Ecto neural progenitor cell (in vitro differentiated cells): ENCODE measurements at places on chromosomes 3 and 15.

DNA sequence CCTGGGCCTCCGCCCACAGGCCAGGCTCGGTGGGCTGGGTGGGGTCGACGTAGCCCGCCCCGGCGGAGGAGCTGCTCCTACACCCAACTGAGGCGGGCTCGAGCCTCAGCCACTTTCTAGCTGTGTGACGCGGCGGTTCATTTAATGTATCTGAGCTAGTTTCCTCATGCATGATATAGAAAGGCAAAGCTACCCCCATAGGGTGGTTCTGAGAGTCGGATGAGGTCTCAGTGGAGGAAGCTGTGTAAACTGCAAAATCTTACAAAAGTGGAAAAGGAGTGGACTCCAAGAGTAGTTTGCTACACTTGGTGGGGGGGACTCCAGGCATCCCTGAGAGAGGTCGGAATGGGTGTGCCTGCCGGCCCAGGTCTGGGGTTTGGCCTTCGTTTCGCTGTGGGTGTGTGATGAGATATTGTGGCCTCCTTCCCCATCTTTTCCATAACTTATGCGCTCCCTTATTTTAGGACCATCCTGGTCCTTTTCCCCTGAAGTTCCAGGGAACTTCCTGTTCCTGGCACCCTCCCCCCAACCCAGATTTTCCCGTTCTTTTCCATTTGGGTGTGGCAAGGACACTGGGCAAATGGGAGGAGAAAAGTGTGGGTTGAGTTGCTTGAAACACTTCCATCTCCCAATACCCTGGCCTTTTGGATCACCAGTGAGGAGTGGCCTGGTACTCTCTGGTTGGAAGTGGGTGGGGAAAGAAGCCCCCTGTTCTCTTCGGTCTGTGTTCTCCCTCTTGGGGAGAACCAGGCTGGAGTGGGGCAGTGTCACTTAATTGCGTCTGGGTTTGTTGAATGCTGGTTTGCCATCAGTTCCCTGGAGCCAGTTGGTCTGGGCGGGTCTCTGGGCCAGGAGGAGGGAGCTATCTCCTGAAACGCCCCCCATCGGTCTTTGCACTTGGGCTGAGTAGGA is 1.1 kb downstream of the PDIA5 start:
- no peak for DNase-seq

GRCh38 chr3:194928831-194929577 is 243.3 kb downstream of the FAM43A start:
- DNase-seq: peak; percentile 61

DNA sequence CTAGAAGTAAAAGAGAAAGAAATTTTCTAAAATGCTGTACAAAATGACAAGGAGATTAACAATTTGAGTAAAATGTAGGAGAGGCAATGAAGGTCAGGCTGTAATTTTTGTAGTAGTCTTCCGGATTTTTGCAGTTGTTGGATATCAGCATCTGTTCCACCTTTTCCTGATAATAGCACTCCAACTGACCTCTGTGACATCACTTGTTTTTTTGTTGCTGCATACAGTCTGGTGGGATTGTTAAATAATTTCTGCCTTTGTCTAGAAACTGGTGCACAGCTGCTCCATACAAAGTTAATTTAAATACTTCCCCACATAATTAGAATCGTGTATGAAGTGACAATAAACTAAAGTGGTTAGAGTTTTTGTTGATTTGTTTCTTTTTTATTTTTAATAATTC is 731.4 kb downstream of the PLOD2 start:
- DNase-seq: no peak

GRCh38 chr3:19573644-19574043 is 360.4 kb downstream of the EFHB start:
- DNase-seq: no peak

DNA sequence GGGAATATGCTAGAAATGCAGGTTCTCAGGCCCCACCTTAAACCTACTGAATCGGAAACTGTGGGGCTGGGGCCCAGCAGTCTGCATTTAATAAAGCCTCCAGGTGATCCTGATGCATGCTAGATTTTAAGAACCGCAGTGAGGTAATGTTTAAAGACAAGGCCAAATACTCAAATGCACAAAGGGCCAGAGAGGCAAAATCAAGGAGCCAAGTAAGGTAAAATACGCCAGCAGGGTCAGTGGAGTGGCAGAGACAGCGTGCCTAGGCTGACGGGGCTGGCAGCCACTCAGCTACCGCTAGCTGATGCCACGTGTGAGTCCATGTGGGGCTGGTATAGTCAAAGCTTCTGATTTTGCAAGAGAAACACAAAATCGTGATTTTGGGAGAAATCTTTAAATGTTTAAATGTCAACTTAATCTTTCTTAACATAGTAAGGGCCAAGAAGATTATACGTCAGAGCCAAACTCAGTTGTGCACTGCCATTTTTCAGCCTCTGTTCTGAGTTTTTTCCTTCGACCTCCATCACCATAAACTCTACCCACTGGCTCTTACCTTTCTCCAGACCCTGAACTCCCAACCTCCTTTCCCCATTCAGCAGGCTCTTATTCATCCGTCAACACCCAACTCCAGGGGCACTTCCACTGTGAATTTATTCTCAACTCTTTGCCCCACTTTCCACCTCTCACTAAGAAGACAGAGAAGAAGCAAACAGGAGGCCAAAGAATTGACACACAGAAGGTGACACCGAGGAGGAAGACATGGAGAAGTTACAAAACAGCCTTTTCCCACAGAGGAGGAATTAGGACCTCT is 136.6 kb upstream of the RAD18 start:
- no peak for DNase-seq

DNA sequence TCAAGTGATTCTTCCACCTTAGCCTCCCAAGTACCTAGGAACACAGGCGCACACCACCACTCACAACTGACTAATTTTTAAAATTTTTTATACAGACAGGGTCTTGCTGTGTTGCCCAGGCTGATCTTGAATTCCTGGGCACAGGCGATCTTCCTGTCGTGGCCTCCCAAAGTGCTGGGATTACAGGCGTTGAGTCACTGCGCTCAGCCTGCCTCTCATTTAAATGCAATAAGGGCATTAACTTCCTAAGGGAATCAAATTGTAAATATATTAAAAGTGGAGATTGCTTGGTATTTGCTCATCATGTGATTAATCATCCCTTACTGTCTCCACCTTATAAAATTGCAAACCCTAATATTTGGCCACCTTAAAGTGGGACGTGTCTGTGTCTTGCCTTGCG is 65.2 kb downstream of the PGPEP1L start:
- DNase-seq: no peak

DNA sequence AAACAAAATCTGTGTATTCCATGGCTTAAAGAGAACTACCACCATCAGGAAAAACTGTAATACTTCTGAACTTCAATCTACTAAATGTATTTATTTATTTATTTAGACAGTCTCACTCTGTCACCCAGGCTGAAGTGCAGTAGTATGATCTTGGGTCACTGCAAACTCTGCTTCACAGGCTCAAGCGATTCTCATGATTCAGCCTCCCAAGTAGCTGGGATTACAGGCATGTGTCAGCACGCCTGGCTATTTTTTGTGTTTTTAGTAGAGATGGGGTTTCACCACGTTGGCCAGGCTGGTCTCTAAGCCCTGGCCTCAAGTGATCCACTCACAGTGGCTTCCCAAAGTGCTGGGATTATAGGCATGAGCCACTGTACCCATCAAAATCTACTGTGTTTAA is 202.3 kb upstream of the POU1F1 start:
- no peak for DNase-seq

DNA sequence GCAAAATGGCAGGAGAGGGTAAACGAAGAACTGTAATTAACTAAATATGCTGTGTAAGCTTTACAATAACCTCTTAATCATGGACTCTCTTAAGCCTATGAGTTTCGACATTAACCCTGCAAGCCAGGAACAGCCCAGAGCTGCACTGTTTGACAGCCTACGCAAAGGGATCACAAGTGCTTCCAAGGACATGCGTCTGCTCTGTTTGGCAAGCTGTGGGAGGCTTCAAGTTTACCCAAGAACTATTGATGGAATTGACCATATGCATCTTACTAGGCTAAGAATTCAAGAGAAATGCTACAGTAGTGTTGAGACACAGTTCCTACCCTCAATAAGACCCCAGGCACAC is 66.0 kb downstream of the PDZRN3 start:
- no peak for DNase-seq
